Common myeloid progenitor, CD34-positive (primary cell): ENCODE measurements at places on chromosomes 2 and 18.

DNA sequence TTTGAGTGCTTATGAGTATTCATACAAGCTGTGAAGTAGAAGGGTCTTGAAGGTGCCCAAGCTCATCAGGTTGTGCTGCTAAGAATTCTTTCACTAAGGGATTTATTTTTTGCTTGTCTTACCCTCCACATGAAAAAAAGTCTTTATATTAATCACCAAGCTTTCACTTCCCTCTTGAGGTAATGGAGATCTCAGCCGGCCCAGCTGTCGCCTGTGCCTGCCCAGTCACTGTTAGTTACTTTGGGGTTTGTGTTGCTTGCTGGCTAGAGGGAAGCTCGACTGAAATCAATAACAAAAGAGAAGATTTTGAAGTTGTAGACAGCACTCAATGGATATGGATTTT, 21.9 kb downstream of the MC2R start:
- DNase-seq, result no peak

GRCh38 chr18:79399275-79400081, 3.7 kb downstream of the NFATC1 start:
- DNase-seq, result no peak

GRCh38 chr18:8706791-8707555, 1.6 kb downstream of the MTCL1 start:
- DNase-seq, result peak; percentile 14

- no peak for DNase-seq
Measured at GRCh38 chr2:226855787-226856186, 19.9 kb downstream of the RHBDD1 start.

DNA sequence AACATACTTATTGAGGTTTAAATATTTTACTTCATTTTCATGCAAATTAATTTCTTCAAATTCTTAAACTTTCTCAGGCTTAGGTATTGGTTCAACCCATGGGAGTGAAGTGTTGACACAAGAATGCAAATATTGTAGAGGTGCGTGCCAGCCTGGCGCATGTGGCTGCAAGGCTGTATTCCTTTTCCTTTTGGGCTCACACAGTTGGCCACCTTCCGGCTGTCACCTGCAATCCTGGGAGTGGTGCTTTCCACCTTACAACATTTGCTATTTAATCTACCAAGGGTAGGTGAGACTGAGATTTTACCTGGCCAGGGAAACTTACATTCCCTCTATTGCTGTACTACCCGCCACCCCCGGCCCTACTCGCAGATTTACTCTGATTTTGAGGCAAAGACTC, 141.1 kb downstream of the DCC start:
- DNase-seq, result no peak

- DNase-seq, result no peak
Measured at GRCh38 chr2:73307720-73308119, 14.4 kb upstream of the EGR4 start.

- DNase-seq, result peak; percentile 78
Measured at GRCh38 chr2:237923481-237924163, 43.2 kb upstream of the UBE2F start.

DNA sequence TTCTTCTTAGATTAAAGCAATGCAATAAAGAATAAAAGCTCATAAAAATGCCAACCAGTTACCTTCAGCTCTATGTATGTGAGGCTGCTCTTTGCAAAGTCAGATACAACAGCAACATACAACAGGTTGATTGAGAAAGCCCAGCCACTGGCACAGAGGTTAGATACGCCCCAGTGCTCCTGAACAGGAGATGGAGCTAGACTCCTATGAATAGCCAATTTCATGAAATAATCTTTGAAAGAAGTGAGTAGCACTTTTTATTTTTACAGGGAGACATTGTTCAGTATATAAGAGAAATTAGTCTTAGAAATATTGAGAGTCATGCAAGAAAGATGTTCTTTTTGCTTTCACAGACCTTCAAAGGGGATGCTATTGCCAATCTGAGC, 362.4 kb upstream of the MEX3C start:
- no peak for DNase-seq

DNA sequence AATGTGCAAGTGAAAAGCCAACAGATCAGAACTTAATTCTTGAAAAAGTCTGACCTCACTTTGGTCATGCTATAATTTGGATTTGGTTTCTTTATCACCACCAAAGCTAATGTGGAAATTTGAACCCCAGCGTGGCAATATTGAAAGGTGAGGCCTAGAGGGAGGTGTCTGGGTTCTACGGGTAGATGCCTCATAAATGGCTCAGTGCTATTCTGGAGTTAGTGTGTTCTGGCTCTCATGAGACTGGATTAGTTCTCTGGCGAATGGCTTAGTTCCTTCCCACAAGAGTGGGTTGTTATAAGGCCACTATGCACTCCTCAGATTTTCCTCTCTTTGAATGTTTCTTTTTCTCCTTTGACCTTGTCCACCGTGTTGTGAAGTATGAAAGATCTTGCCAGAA, 22.3 kb downstream of the ORC4 start:
- DNase-seq, result no peak

- peak; percentile 14 for DNase-seq
Measured at GRCh38 chr2:236988690-236989624, 96.7 kb upstream of the COPS8 start.

DNA sequence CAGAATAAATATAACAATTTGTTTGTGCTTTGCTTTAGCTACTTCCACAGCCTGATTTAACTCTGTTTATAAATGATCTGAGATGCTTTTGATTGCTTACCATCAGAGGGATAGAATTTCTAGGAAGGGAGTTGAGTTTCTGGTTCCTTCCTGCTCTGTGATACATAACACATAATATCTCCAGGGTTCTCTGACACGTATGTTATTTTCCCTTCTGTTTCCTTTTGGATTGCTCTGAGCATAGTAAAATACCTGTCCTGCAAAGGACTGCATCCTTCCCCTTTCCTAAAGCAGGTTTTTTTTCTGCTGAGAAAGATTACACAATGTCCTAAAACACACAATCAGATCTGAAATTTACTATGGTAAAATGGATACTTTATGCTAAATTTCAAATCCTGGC, 76.1 kb downstream of the CABYR start:
- no peak for DNase-seq

- DNase-seq, result no peak
Measured at GRCh38 chr18:32346671-32347070, 124.0 kb downstream of the GAREM1 start.

DNA sequence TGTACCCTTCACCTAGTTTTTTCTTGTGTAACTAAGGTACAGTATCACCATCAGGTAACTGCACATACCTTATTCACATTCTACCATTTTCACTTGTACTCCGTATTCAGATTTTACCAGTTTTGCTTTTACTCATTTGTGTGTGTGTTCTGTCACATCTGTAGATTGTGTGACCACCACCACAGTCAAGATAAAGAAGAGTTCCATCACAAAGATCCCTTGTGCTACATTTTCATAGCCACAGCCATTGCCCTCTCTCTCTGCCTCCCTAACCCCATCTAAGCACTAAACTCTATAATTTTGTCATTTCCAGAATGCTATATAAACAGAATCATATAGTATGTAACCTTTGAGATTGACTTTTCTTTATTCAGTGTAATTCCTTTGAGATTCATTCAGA, 23.5 kb downstream of the DIS3L2 start:
- no peak for DNase-seq

DNA sequence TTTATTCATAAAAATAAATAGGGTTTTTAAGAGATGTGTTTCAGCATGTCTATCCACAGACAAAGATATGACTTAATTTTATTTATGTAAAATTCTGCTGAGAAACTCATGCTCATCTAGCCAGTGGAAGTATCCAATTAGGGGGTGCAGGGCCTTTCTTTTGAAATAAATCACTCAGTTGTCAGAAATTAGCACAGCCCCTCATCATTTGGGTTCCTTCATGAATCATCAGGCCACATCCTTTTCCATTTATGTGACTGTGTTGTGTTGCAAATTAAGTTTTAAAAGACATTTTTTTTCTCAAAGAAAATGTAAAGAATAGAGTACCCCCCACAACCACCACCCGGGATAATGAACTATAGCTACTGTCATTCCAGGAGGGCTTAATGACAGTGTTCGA, 185.8 kb downstream of the NRP2 start:
- DNase-seq, result peak; percentile 75

DNA sequence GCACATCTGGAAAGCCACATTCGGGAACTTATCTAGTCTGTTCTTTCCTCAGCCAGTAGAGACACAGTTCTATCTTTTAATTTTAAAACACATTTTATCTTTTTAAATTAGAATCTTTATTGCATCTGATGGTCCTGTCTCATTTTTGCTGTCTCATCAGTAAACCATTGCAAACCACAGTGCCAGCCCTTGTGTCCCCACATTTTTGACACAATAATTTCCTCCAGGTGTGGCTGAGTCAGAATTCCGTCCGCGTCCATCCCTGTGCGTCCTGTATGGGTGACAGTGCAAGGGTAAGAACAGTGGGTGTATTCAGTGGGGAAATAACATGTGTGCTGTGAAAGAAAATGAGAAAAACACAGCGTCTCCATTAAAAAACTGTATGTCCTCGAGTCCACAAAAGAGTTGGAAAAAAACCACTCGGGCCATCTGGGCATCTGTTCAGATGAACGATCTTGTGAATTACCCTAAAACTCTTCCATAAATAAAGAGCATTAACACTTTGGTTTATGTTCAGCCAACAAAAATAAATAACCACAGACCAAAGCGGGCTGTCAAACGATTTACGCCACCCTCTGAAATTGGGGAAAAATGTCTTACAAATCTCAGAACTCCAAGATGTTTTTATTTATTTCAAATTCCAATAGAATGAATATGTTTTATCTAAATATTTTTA, 137.3 kb downstream of the ZNF516 start:
- DNase-seq, result no peak

GRCh38 chr18:33184958-33185357, 255.6 kb downstream of the CCDC178 start:
- DNase-seq, result no peak

DNA sequence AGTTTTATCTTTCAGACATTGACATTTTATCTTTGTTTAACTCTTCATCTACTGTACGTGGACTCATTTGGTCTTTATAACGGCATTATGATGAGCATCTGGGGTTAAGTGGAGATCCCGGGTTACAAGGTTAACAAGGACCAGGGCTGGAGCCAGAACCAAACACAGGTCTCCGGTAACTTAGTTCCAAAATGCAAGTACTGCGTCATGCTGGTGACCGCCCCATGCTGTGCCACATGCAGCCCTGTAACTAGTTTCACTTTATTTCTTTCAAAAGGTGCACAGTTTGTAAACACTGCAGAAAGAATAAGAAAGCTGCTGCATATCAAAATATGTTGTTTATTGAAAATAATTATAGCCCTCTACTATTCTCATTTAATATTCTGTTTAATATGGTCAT, 3.1 kb downstream of the SLC5A7 start:
- DNase-seq, result no peak

DNA sequence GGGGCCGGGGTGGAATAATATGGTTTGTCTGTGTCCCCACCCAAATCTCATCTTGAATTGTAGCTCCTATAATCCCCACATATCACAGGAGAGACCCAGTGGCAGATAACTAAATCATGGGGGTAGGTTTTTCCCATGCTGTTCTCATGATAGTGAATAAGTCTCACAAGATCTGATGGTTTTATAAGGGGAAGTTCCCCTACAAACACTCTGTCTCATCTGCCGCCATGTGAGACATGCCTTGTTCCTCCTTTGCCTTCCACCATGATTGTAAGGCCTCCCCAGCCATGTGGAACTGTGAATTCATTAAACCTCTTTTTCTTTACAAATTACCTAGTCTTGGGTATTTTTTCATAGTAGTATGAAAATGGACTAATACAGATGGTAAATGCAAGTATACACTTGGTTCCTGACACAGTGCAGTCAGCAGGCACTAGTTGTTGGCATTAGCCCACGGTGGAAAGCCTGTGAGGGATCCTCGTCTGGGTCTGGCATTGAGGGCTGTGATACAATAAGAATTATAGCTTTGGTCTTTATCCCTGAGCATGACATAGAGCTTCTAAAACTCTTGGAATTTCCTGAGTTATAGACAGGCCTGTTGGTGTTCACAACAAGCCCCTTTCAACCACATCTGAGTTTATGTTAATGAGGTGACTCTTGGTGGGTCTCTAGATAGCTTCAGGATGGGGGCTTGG, 135.8 kb downstream of the CABLES1 start:
- no peak for DNase-seq
